ENCODE measurements at places on chromosomes 6 and 20.

- DNase-seq, result no peak
These were observed 146.9 kb downstream of the TBC1D7 start for GRCh38 chr6:13181393-13181792.

DNA sequence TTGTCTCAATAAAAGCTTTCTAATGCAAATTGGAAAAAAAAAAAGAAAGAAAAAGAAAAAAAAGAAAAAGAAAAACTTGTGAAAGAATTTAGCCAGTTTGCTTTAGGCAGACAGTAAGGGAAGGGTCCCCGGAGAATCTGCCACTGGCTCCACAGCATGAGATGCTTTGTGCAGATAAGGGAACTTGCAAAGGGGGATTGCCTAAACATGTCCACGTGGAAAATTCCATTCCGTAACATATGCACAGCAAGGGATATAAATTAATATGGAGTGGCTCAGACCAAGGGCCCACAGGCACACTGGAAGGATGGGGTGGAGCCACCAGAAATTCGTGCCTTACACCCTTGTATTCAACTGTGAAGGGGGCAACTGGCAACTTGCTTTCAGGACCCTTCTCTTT lies 45.4 kb downstream of the MKKS start:
- DNase-seq, result no peak

GRCh38 chr6:81896525-81897503 lies 144.3 kb upstream of the TENT5A start:
- DNase-seq, result peak; percentile 65

- DNase-seq, result no peak
These were observed 406 bp upstream of the TRIM26 start for GRCh38 chr6:30213667-30213956.

DNA sequence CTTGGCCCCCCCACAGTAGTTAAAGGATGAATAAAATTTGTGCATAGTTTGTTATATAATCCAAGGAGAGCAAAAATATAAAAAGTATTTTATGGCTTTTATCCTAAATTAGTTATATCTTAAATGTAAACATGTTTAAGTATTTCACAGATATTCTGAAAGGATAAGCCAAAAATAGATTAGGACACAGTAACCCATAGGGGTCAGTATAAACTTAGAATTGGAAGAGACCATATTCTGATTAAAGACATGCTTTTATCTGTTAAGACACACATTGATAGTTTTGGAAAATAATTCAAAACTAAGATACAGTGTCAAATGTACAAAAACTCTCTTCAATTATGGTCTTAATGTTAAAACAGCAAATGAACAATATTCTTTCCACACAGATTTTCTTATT lies 4.5 kb upstream of the SERINC1 start:
- peak; percentile 27 for DNase-seq

DNA sequence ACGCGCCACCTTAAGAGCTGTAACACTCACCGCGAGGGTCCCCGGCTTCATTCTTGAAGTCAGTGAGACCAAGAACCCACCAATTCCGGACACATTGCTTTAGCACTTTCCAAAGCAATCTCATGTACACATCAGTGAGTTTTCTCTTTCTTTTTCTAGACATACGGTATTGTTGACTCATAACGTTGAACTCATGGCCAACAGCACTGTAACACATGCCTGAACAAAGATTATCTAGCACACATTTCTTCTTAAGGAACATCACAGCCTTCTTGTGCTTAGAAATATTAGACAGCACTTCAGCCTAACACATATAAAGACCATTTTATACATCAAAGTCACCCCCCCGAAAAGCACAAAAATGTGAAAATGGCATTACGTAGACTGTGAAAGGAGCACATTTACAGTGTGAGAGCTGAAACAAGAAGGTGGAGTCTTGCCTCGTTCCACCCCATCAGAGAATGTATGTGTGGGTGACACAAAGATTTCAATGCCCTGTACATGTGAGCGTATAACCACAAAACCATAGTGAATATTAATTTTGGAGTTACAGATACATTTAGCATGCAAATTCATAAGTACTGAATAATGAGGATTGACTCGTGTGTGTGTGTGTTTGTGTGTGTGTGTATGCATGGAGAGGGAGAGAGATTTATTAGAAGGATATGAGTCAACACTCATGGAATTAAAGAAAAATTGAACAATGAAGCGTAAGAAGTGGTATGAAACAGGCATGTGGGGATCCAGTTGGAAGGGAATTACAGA lies 134.1 kb downstream of the FAM83B start:
- peak; percentile 53 for DNase-seq

DNA sequence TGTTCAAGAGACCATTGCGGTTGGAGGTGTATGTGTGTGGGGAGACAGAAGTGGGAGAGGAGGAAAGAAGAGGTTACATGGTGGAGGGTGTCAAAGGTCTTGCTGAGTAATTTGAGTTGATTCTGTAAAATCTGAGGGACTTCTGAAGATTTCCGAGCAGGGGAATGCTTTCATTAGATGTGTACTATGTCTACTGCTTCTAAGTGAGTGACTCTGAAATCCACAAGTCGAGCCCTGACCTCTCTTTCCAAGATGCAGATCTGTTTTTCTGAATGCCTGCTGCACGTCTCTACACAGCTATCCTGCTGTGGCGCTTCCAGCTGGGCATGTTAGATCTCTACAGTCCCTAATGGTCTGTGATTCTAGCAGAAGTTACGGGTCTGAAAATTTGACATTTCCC lies 209.8 kb downstream of the ATXN1 start:
- no peak for DNase-seq

- DNase-seq, result no peak
These were observed 13.6 kb upstream of the MARCKS start for GRCh38 chr6:113843500-113844073.

GRCh38 chr6:56802584-56802983 lies 152.3 kb upstream of the BEND6 start:
- peak; percentile 86 for DNase-seq

GRCh38 chr6:40717411-40718057 lies 130.4 kb upstream of the LRFN2 start:
- DNase-seq, result peak; percentile 12

DNA sequence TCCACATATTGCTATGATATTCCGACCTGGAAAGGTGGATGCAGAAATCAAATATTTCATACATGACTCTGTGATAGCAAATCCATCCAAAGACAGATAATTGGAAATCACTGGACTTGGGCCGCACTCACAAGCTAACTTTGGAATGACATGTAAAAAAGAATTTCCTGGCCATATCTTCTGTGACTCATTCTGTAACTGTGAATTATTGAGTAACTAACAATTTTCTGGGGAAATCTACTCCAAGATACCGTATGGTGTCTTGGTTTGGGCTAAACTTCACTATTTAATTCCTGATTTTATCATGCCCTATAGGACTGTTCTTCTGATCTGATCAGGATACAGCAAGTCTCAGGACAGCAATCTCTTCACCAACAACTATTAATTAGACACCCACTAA lies 92.7 kb upstream of the LY86 start:
- DNase-seq, result no peak

- DNase-seq, result peak; percentile 74
These were observed 39.9 kb downstream of the PREX1 start for GRCh38 chr20:48787861-48788375.

GRCh38 chr6:121823437-121823851 lies 388.0 kb downstream of the GJA1 start:
- DNase-seq, result peak; percentile 80

- no peak for DNase-seq
These were observed 19.2 kb downstream of the ITPR3 start for GRCh38 chr6:33640361-33640760.

DNA sequence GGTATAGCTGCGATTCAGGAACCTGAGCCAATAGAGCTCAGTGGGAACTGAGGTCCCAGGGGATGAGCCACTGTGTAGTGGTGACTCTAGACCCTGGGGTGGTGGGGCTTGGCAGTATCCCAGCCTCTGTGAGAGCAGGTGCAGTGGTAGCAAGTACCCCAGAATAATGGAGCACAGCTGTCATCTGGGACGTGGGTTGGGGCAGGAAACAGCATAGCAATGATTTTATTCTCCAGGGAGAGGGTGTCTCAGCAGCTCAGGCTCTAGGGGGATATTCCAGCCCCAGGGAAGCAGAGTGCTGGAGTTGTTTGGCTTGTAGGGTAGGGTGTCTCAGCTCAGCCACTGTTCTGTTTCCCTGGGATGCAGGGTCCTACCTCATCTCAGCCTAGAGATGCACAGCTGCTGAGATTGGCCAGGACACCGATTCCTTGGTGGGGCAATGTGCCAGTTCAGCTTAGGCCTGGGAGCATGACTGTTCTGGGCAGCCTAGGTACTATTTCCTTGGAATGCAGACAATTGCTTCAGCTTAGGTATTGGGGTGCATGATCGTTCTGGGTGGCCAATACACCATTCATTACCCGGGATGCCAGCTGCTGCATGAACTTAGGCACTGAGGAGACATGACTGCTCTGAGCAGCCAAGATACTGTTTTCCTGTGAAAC lies 34.0 kb upstream of the NUP153 start:
- DNase-seq, result no peak

DNA sequence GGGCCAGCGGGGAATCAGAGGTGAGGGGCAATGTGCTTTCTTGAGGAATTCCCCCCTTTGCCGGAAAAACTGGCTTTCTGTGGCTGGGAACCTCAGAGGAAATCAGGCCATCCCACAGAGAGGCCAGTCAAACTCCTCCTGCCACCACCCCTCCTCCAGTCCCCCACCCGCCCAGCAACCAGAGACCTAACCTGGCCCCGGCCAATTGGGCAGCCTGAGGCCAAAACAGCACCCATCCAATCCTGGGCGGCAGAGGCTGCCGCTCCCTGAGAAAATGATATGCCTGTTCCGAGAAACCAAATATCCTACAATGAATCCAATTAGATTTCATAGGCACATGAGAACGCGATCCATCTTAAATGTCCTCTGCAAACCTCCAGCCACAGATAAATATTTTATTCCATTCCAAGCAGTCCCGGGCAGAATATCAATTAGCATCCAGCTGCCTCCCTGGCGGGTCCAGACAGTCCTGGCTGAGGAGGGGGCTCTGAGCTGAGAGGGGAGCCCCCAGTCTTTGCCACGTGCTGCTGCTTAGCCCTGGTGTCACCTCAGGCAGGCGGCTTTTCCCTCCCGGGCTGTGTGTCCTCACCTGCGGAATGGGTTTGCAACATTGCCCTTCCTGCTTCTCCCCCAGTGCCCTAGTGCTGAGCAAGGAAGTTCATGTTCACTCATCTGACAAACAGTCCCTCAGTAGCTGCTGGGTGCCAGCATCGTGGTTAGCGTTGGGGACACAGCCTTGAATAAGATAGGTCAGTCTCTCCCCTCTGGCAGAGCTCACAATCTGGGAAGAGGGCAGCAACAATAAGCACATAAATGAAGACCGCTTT lies 95.0 kb downstream of the DLGAP4 start:
- no peak for DNase-seq

- DNase-seq, result peak; percentile 50
These were observed 75.7 kb upstream of the BHLHE23 start for GRCh38 chr20:63082308-63082938.

DNA sequence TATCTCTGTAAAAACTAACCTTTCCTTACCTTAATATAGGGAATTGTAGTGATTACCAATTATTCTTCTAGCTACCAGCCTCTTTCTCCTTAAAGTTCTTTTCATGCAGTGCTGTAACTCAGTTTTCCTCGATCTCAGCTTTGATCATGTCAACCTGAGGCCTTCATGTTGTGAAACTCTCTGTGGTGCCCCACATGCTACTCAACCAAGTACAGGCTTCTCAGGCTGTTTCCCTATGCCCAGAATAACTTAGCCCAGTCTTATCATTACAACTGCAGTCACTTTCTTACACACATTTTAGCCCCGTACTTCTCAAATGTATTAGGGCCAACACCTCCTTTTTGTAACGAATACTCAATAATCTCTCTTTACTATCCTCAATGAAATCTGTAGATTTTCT lies 90.1 kb upstream of the SUPT3H start:
- DNase-seq, result no peak

- DNase-seq, result peak; percentile 67
These were observed 100.8 kb downstream of the MOXD1 start for GRCh38 chr6:132300323-132300949.

- DNase-seq, result peak; percentile 1
These were observed 147.8 kb downstream of the PHACTR3 start for GRCh38 chr20:59752101-59752586.

DNA sequence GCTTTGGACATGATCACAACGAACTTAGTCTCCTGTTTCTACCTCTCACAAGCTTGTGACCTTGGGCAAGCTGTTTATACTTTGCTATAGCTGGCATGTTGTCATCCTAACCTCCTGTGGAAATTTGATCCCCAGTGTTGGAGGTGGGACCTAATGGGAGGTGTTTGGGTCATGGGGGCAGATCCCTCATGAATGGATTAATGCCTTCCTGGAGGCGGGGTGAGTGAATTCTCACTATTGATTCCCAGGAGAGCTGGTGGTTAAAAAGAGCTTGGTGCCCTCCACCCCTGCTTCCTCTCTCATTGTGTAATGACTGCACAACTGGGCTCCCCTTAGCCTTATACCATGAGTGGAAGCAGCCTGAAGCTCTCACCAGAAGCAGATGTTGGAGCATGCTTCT lies 228.9 kb downstream of the HIVEP2 start:
- DNase-seq, result no peak

GRCh38 chr6:142855893-142856623 lies 88.9 kb downstream of the HIVEP2 start:
- no peak for DNase-seq

GRCh38 chr6:16440636-16441212 lies 202.3 kb downstream of the GMPR start:
- DNase-seq, result no peak

DNA sequence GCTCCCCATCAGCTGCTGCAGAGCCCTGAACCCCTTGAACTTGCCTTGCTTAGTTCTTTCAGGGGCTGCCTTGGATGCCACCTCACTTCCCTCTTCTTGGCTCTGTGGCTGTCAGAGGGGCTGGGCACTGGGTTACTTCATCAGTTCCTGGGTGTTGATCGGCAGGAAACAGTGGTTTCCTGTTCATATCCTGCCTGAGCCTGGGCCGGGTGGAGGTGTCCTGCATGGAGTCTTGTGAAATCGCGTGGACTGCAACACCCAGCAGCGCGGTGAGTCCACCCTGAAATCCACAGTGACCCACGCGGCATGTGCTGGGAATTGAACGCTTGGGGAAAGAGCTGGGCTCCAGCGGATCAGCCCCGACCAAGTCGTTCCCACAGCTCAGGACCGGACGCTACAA lies 97.5 kb downstream of the CDH26 start:
- peak; percentile 46 for DNase-seq
